ENCODE measurements at places on chromosomes 2 and 18.

DNA sequence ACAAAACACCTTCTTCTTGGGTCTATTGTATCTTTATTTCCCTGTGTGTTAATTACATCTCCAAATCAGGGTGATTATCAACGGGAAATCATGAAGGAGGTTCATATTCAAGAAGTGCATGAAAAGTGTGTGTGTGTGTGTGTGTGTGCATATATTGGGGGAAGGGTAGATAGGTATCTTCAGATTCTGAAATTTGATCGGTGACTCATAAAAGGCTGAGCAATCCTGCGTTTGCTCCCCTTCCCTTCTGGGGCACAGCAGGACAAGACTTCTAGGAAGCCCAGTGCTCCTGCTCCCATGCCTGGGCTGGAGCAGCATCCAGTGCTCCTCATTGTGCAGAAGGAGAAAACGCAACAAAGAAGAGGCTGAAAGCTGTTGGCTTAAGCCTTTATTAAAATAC, 25.8 kb downstream of the MC5R start:
- no peak for DNase-seq

DNA sequence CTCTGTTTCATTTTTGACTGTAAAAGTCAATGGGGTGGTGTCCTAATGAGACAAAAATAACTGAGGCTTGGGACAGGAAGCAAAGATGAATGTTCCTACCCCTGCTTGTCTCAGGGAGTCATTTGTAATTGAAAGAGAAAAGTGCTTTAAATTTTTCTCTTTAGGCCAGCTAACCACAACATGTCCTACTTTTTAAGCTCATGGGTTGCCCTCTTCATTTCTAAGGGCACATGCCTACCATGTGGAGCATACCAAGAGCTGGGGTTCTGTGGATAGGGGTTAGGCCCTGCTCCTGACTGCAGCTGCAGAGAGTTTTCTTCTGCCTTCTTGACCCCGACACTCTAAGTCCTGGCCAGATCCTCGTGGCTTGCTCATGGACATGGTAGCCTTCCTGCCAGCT, 96.8 kb upstream of the ARL4C start:
- no peak for DNase-seq

- DNase-seq, result peak; percentile 58
These were observed 6.0 kb downstream of the GAREM2 start for GRCh38 chr2:26178746-26179436.

DNA sequence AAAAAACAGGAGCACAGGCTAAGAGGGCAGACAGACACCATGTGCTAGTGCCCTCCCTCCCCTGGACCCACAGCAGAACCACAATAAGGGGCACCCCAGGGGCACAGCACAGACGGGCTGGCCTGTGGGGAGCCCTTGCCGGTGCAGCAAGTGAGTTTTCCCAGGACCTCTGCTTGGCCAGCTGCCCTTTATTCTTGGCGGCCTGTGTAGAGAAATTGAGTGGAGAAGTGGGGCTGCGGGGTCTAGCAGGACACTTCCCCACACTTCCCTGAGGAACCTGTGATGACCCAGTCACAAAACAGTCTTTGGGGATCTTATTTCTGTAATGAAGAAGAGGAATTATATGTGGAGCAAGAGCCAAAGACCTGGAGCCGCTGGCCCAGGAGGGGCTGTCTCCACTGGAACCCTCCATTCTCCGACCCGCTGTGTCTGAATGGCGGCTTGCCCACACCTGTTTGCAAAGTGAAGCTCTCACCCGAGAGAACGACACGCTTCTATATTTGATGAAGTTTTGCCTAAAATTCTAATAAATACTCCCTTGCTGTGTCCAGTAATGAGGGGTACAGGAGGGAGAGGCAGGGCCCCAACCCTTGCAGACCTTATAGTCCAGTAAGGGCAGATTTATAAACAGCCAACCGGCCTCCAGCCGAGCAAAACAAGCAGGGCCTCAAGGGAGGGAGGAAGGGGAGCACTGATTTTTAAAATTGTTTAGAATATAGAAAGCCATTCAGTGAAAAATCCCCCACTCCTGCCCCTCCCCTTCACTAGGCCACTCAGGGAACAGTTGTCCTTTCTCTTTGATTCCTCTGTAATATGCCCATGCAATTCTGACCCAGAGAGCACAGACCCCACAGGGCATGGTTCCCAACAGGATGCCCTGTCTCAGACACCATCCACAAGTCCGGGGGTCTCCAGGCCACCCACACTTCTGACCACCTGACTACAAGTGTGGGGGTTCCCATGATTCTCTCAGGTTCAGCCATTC, 44.7 kb upstream of the SNED1 start:
- no peak for DNase-seq

DNA sequence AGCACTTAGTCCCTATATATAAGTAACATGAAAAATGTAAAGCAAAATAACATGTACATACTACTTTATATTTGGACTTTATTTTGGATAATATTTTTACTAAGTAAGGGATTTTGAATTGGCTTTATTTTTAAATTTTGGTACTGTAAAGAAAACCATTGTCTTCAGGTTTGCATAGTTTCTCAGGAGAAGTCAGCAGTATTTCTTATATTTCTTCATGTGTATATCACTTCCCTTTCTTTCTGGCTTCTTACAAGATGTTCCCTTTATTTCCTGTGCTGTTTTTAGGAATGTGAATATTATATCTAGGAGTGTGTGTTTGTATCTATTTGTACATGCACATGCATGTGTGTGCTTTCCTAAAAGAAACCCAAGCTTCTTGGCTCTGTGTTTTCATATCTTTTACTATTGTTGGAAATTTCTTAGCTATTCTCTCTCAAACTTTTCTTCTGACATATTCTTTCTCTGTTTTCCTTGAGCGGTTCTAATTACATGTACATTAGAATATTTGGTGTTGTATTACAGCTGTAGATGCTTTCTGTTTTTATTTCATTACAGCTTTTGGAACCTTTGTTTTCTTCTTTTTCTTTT, 1549.7 kb upstream of the ACVR2A start:
- no peak for DNase-seq

GRCh38 chr2:202034249-202035088, 814 bp downstream of the FZD7 start:
- DNase-seq, result peak; percentile 44

All from NCI-H510A treated with DMSO at 0.1 percent for 48 hours (cell line).